ENCODE measurements at places on chromosomes 6 and 20. TPM values are rescaled to one million over a fixed set of nuclear protein-coding genes. Genes with fewer than 3 reads are reported as not detected.

PRICKLE4 gene
- 2.1 TPM for total RNA-seq

DNA sequence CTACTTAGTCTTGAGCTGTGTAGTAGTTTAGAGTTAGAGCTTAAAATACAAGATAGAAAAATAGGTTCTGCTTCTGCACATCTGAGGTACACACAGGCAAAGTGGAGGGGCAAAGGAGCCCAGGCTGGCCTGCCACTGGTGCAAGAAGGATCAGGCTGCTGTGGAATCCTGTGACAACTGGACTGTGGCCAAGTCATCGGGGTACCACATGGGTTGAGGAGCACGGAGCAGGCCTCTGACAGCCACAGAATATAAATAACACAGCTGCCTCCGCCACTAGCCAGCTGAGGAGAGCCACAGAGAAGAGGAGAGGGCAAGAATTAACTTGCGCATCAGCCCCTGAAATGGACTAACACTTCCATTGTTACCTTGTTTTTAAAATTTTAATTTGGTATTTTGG is 206.0 kb upstream of the MARCKS start:
- no peak for DNase-seq

- DNase-seq, result peak; percentile 67
These were observed 5.7 kb downstream of the OSBPL2 start for GRCh38 chr20:62243906-62244515.

- no peak for DNase-seq
These were observed 242.7 kb downstream of the CLIC5 start for GRCh38 chr6:45772886-45773495.

DNA sequence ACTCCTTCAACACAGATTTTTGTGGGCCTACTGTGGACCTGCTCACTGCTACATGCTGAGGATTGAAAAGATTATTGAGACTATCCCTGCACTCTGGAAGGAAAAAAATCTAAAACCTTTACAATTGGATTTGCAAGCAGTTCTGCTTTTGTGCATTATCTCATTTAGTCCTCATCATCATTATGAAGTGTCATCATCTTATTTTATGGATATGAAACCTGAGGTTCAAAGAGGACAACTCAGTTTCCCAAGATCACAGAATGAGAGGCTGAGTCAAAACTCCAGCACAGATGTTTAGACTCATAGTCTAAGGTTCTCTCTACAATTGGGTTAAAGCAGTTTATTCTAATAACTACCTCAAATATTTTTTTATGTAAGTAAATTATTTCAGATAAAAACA is 160.2 kb upstream of the MARCKS start:
- no peak for DNase-seq

GRCh38 chr20:50224531-50225255 is 34.1 kb downstream of the CEBPB start:
- no peak for DNase-seq

- DNase-seq, result no peak
These were observed 67.3 kb downstream of the PREX1 start for GRCh38 chr20:48760403-48760983.

GRCh38 chr6:157984686-157985225 is 3.1 kb downstream of the SYNJ2 start:
- DNase-seq, result no peak

IMPG1 gene
- not detected for total RNA-seq

GRCh38 chr6:168161371-168161750 is 82.3 kb upstream of the FRMD1 start:
- no peak for DNase-seq

DNA sequence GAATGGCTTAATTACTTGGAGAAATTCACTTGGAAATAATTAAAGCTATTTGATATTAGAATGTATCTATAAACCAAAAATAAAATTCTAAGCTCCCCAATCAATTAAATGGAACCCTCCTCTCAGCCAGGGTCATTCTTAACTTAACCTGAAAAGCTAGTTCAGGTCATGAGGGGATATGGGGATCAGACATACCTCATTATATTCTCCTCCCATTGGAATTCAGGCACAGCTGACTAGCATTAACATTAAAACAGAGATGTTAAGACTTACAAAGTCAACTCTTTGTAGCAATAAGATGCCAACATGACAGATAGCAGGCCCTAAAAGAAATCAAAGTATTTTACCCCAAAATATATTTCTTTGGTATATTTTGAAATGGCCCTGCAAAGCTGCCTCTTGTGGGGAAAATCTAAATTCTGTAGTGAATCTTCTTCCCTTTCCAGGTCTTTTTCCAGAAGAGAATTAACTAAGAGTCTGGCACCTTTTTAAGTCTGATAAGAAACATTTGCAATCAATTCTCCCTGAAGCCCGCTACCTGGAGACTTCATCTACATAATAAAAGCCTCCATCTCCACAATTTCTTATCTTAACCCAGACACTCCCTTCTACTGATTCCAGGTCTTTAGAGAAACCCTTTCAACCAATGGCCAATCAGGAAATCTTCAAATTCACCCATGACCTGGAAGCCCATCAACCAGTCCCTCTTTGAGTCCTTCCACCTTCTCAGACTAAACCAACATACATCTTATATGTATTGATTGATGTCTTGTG is 231.2 kb downstream of the ADGB start:
- no peak for DNase-seq

DNA sequence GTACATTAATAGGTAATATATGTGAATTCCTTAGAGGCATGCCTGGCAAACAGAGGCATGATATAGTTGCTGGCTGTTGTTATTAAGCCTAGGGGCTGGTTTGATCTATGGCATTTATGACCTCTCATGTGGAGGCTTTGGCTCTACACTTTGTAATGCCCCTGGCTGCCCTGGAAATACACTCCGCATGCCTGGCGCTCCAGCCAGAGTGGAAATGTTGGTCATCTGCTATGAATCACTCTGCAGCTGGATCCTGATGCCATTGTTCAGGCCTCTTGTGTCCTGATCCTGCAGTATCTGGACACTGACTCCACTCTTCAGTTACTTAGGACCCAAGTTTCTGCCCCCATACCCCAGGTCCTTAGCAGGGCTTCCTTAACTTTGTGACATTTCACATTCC is 200.5 kb upstream of the PCSK2 start:
- no peak for DNase-seq

GRCh38 chr6:7640607-7641577 is 50.9 kb downstream of the SNRNP48 start:
- DNase-seq, result no peak

GRCh38 chr6:78397499-78397898 is 469.9 kb upstream of the IRAK1BP1 start:
- no peak for DNase-seq

DNA sequence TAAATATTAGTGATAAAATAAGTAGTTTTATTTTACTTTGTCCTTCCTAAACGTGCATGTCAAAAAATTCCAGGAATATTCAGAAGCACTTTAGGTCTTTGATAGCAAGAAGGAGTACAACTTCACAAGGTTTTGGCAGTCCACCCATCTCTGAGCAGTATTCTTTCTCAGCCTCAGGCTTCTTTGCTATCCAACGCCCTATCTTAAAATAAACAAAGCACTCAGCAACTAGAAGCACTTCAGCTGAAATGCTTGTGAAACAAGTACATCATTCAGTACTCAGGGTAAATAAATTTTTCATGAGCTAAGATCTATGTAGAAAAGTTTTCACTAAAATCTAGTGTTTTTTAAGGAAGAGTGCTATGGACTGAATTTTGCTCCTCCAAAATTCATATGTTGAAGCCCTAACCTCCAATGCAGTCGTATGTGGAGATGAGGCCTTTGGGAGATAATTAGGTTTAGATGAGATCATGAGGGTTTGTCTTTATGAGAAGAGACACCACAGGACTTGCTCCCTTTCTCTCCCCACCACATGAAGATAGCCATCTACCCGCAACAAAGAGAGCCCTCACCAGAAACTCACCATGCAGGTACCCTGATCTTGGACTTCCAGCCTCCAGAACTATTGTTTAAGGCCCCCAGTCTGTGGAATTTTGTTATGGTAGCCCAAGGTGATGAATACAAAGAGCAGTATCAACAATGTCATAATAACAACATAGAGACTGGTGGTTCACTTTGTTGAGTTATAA is 539.1 kb downstream of the TFAP2A start:
- DNase-seq, result no peak

DNA sequence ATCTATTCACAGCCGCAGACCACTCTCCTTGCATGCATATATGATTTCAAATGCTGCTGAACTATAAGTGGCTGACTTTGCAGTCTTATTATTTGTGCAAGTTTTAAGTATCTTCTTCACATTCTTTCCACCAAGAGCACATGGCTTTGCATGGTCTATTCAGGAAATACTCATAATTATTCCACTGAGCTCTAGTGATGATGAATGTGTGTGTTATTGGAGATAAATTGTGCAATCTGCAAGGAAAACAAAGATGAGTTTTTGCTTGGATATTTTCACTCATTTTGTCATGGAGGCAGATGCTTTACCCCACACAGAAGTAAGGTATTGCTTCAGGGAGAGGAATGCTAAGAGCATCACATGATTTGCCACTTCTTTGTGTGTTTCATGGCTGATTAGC is 764.6 kb downstream of the TBC1D32 start:
- no peak for DNase-seq

GRCh38 chr20:5822569-5822968 is 72.4 kb downstream of the SHLD1 start:
- DNase-seq, result no peak

HTR1E gene
- 0.52 TPM for total RNA-seq

Measured in type B pancreatic cell (in vitro differentiated cells).